ENCODE measurements at places on chromosomes 16 and 17.
A peak's percentile ranks its signal among the peaks of the same experiment; 100 is the strongest.

DNA sequence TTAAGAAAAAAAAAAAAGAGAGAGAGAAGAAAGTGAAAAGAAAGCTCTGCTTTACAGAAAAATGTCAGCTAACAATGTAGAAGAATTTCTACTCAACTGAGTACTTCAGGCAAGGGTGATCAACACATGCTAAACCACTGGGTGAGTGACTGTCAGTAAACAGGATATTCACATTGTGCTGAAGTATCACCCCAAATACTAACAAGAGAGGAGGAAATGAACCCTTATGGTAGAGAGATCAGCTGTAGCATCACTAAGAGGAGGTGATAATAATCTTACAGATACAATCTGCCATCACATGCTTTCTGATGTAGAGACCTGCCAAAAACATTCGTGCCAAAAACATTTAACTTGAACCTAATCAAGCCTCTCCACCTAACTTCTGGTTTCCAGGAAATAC lies 30.7 kb upstream of the ICAM2 start:
- H3K27ac ChIP-seq: no peak overlapping the region
- no peak for DNase-seq
- no peaks in the 10 kb centered on the region for H3K27me3 ChIP-seq
- H3K4me1 ChIP-seq: no peaks in the 10 kb centered on the region
- H3K4me3 ChIP-seq: no peak overlapping the region
- peaks cover 13% of the 10 kb centered on the region for H3K36me3 ChIP-seq

DNA sequence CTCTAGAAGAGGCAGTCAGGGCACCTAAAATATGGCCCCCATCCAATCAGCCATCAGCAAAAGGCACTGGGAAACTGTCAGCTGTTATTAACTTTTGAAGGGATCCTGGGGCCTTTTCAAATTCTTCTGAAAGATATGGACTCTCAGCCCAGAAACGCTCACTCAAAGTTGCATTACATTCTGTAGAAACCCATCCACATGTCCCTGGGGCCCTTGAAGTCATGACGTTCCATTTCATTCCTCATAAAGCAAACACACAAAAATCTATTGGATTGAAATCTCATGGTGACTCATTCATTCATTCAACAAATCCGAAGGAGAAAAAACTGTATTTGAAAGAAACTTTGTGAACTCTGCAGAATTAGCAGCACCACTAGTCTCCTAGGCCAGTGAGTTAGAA lies 215.3 kb downstream of the C16orf95 start:
- DNase-seq: no peak
- H3K4me1 ChIP-seq: no peaks in the 10 kb centered on the region
- no peak overlapping the region for H3K4me3 ChIP-seq
- no peak overlapping the region for H3K27ac ChIP-seq

DNA sequence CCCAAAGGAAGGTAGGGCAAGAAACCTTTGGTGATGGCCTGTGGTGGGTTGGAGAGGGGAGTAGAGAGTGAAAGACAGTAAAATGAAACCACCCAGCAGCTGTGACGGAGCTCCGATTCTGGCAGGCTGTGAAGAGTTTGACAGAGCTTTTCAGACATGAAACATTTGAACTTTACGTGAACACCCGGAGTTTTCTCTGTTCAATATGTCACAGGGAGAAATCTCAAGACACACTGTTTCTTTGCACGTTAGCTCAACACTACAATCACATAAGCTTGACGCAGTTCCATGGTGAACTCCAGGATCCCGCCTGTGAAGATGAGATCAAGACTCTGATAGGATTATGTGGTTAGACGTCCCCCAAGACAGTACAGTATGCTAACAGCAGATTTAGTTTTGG lies 79.6 kb upstream of the CDH11 start:
- no peaks in the 10 kb centered on the region for H3K4me1 ChIP-seq
- H3K27me3 ChIP-seq: no peaks in the 10 kb centered on the region
- DNase-seq: no peak
- no peak overlapping the region for H3K4me3 ChIP-seq

DNA sequence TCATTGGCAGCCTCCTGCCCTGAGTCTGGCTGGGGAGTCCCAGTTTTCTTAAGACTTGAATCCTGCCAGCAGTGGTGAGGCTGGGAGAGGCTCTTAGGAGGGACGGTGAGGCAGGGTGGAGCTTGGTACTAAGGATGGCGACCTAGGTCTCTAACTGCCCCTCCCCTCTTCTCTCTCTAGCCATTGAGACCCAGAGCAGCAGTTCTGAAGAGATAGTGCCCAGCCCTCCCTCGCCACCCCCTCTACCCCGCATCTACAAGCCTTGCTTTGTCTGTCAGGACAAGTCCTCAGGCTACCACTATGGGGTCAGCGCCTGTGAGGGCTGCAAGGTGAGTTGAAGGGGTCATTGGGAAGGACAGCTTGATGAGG lies 16.4 kb downstream of the GJD3 start:
- no peak for DNase-seq
- H3K4me1 ChIP-seq: no peaks in the 10 kb centered on the region
- no peaks in the 10 kb centered on the region for H3K27me3 ChIP-seq
- no peak overlapping the region for H3K4me3 ChIP-seq
- no peak overlapping the region for H3K27ac ChIP-seq

GRCh38 chr17:80414508-80414802 lies 512 bp upstream of the ENDOV start:
- H3K4me3 ChIP-seq: peak overlapping the region; percentile 68
- no peak overlapping the region for H3K27ac ChIP-seq
- H3K36me3 ChIP-seq: peaks cover 2% of the 10 kb centered on the region
- no peaks in the 10 kb centered on the region for H3K4me1 ChIP-seq
- no peaks in the 10 kb centered on the region for H3K27me3 ChIP-seq

DNA sequence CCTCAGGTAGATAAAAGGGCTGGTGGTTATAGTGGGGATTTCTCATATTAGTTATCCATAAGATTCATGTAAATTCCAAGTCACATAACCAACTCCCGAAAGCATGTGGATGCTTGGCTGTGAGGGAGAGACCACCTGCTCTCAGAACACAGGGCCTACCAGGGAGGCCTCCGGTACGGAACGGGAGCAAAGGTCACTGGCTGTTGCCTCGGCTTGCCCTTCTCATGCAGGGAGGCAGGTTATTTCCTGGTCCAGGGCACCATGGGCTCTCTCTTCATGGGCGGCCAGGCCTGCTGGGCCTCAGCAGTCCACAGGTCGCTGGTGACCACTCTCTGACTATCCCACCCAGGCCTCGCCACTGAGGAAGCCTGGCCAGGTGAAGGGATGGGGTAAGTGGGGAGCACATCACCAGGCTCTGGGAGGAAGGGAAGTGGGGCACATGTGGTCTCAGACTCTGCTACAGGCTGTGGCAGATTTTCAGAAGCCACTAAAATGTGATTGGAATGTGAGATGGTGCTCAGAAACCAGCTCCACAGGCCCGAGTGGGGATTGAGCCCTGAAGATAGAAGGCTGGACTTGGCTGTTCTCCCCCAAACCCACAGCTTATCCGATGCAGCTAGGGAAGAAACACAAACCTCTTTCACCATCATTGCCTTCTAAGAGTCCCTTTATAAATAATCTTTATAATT lies 45.4 kb downstream of the HNF1B start:
- H3K27me3 ChIP-seq: no peaks in the 10 kb centered on the region
- DNase-seq: no peak
- H3K27ac ChIP-seq: no peak overlapping the region
- H3K4me3 ChIP-seq: no peak overlapping the region

GRCh38 chr17:42274812-42275526 lies 1.2 kb downstream of the STAT5B start:
- H3K4me3 ChIP-seq: peak overlapping the region; percentile 69
- no peaks in the 10 kb centered on the region for H3K27me3 ChIP-seq
- DNase-seq: no peak
- no peaks in the 10 kb centered on the region for H3K36me3 ChIP-seq
- H3K4me1 ChIP-seq: no peaks in the 10 kb centered on the region
- H3K27ac ChIP-seq: no peak overlapping the region

DNA sequence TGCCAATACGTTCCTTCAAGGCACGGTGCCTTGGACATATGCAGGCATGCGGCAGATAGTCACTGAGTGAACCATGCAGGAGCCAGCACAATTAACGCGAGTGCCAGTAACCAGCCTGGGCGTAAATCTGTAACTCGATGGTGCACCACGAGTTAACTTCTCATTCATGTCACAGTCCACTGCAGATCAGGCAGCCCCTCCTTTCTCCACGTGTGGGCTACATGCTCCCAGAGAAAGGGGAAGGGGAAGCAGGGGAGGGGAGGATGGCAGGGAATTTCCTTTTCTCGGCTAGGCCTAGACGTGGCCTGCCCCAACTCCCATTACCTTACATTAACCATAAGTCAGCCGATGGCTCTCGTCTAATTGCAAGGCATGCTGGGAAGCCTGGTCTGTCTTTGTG lies 287.9 kb downstream of the CPPED1 start:
- no peak overlapping the region for H3K27ac ChIP-seq
- DNase-seq: no peak
- H3K4me1 ChIP-seq: no peaks in the 10 kb centered on the region
- H3K27me3 ChIP-seq: no peaks in the 10 kb centered on the region
- no peaks in the 10 kb centered on the region for H3K36me3 ChIP-seq
- no peak overlapping the region for H3K4me3 ChIP-seq

GRCh38 chr17:46152423-46152822 lies 40.8 kb downstream of the KANSL1 start:
- no peak overlapping the region for H3K27ac ChIP-seq
- H3K36me3 ChIP-seq: no peaks in the 10 kb centered on the region
- no peaks in the 10 kb centered on the region for H3K27me3 ChIP-seq
- H3K4me1 ChIP-seq: peaks cover 5% of the 10 kb centered on the region
- no peak overlapping the region for H3K4me3 ChIP-seq

- H3K4me1 ChIP-seq: no peaks in the 10 kb centered on the region
- no peaks in the 10 kb centered on the region for H3K36me3 ChIP-seq
- no peak for DNase-seq
Observed at GRCh38 chr16:27550582-27550920, 607 bp downstream of the KATNIP start.

GRCh38 chr17:82343560-82343959 lies 10.0 kb upstream of the SECTM1 start:
- no peak for DNase-seq
- H3K36me3 ChIP-seq: no peaks in the 10 kb centered on the region
- H3K27ac ChIP-seq: no peak overlapping the region
- H3K4me3 ChIP-seq: no peak overlapping the region

DNA sequence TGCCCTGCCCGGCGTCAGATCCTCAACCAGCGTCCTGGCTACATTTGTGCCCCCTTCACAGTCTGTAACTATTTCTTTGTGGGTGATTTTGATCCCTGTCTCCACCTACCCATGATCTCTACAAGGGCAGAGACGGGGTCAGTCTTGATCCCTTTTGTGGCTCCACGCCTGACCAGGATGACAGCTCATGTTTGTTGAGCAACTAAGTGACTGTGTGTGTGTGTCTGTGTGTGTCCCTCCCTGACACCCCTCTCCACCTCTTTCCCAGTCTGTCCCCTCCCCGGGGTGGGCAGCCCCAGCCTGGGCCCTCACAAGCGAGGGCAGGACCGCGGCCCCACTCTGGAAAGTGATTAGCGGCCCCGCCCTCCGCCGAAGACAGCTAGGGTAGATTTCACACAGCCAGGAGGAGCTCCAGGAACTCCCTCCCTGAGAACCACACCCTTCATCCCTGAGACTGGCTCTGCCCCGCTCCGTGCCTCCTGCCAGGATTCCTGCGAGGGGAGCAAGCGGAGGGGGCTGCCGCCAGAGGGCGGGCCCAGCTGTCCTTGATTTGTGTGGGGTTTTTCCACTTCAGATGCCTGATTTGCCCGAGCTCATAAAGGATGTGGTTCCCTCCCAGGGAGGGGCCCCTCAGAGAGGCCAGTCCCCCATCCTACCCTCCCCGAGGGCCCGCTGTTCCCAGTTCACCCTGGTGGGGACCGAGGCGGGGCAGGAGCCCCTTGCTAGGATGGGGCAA lies 5.3 kb upstream of the HS3ST6 start:
- no peak overlapping the region for H3K4me3 ChIP-seq
- no peaks in the 10 kb centered on the region for H3K36me3 ChIP-seq
- no peaks in the 10 kb centered on the region for H3K27me3 ChIP-seq
- H3K27ac ChIP-seq: no peak overlapping the region
- no peak for DNase-seq
